ENCODE measurements at places on chromosomes 2 and 18.

DNA sequence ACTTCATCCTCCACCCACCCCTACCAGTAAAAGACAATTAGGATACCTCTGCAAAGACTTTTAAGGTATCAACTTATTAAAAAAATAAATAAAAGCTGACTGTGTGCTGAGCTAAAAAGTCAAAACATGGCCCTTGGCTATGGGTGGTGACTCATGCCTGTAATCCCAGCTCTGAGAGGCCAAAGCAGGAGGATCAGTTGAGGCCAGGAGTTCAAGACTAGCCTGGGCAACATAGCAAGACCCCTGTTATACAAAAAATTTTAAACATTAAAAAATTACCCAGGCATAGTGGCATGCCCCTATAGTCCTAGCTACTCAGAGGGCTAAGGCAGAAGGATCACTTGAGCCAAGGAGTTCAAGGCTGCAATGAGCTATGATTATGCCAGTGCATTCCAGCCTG is 297.4 kb upstream of the FBXO11 start:
- DNase-seq: no peak

- DNase-seq: no peak
Measured at GRCh38 chr2:31987454-31988220, 23.2 kb downstream of the MEMO1 start.

DNA sequence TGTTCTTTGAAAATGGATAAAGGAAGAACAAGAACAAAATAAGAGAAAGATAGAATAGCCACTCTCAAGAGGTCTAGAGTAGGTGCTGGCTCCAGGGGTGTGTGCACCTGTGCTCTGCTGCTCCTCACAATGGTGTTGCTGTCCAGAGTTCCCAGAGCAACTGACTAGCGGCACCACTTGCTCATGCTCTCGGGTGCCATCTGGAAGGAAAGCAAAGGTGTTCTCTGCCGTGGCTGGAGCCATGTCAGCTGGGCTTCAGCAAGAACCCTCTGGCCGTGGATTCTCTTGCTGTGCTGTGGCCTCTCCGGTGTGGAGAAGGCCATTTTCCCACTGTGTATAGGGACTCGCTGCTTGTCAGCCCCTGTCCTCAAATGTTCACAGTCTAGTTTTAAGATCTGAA is 114.6 kb upstream of the TEX51 start:
- no peak for DNase-seq

GRCh38 chr2:29954316-29954715 is 32.9 kb upstream of the ALK start:
- DNase-seq: no peak

- no peak for DNase-seq
Measured at GRCh38 chr2:172821370-172822338, 86.0 kb downstream of the RAPGEF4 start.

GRCh38 chr2:163612332-163612731 is 123.5 kb downstream of the FIGN start:
- DNase-seq: no peak

DNA sequence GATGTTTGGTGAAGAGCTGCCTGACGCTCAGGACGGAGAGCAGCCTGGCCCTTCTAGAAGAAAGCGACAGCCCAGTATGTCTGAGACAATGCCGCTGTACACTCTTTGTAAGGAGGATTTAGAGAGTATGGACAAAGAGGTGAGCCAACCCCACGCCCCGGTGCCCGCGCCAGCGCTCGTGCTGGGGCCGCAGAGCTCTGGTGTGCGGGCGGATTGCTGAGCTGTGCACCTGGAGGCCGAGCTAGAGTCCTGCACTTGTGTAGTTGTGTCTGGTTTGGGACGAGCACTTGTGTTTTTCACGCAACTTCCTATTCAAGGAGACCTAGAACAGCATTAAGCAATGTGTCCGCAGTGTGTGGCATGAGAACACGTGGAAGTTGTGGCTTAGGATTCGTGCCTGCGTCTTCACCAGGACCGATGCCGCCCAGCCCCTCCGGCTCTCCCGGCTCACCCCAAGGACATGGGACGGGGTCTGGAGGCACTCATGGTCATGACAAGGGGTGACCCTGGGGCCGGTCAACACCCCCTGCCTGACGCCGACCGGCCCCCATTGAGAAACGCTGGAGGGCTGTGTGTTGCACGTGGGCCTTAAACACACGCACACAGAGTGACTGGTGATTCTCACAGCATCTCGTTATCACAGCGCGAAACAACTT is 49.5 kb downstream of the CTDP1 start:
- no peak for DNase-seq

DNA sequence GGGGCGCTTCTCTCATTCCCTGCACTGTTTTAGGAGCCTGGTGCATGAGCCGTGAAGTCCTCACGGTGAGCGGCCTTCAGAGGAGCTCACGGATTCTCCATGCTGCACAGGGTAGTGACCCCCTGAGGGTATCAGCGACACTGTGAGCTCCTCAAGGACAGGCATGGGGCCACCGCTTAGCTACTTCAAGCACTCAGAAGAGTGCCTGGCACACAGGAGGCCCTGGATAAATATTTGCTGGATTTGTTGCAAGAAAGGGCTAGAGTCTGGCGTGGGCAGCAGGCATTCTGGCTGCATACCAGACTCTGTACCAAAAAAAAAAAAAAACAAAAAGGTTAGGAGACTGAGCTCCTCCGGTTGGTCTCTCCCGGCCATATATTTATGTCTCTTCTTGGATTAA is 5.7 kb upstream of the MBP start:
- no peak for DNase-seq

DNA sequence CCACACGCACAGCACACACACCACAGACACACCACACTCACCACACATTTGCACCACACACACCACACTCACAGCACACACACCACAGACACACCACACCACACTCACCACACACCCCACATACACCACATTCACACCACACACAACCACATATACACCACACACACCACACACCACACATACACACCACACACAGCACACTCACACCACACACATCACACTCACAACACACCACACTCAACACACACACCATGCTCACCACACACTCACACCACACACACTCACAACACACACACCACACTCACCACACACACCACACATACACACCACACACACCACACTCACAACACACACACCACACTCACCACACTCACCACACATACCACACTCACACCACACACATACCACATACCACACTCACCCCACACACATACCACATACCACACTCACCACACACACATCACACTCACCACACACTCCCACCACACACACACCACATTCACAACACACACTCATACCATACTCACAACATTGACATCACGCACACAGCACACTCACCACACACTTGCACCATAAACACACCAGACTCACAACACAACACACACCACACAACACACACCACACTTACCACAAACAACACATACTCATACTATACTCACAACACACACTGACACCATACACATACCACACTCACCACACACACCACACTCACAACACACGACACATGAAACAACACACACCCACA is 60.0 kb downstream of the SDC1 start:
- DNase-seq: no peak

DNA sequence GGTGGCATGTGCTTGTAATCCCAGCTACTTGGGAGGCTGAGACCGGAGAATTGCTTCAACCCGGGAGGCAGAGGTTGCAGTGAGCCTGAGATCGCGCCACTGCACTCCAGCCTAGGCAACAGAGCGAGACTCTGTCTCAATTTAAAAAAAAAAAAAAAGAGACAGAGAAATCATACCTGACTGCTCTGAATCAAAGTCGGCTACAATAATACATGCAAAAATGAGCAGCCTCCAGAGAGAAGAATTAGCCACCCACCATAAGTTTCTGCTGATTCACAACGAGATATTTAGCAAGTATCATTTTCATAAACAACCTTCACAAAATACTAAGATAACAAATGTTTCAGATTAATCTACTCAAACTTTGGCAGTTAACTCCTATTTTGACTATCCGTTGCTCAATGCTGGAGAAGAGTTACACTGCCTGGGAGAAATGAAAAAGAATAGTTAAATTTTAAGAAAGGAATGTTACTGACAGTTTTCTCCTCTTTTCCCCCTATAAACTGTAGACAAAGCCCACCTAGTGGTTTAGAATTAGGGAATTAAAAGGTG is 1.5 kb downstream of the OSBPL1A start:
- DNase-seq: no peak

DNA sequence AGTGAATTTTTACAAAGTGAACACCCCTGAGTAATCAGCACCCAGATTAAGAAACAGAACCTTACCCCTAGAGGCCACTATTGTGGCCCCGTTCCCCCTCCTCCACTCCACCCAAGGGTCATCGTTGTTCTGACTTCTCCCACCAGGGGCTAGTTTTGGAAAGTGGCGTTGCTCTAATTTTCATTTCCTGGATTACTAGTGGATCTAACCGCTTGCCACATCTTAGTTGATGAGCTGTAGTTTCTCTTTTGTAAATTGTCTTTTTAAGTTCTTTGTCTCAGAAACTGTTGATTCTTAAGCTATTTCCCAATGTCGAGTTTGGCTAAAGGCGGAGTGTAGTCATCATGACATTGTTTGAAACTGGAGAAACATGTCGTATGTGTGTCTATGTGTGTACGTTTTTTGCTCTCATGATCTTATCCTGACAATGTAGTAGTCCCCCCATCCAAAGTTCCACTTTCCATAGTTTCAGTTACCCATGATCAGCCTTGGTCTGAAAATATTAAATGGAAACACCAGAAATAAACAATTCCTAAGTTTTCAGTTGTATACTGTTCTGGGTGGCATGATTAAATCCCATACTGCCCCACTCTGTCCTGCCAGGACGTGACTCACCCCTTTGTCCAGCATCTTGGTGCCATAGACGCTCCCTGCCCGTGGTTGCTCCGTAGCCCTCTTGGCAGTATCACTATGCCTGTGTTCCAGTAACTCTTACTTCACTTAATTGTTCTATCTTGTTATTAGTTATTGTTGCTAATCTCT is 71.0 kb upstream of the SP3 start:
- no peak for DNase-seq

DNA sequence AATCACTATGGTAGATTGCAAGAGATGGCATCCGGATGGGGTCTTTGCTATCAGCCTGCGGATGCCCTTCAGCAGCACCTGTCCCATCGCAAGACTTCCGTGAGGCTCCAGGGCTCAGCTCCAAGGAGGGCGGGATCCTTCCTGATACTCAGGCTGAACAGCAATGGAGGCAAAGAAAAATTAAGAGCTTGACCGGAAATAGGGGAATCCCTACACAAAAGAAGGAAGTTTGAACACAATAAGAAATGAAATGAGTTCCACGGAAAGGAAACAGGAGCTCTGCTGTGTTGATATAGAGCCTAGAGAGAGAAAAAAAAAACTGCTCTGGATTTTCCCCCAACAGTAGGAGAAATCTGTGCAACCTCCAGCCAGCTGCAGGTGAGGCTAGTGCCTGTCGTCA is 91.9 kb downstream of the ARL4C start:
- DNase-seq: no peak

- no peak for DNase-seq
Measured at GRCh38 chr2:132589111-132589830, 80.7 kb downstream of the LYPD1 start.

DNA sequence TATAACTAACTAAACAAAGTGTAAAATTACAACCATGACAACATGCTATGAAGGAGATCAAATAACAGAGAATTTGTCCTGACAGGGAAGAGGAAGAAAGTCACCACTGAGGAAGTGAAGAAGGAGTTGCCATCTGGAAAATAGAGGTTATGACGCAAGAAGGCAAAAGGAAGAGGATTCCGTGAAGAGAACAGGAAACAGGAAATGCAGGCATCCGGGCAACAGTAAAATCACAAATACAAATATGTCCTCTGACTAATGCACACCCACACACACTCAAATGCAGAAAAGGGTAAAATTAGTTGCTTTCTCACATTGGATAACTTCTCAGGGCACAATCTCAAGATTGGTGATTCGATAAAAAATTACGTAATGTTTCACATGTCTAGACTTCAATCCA is 278.4 kb downstream of the TMX3 start:
- DNase-seq: no peak

- DNase-seq: no peak
Measured at GRCh38 chr2:216074794-216075193, 6.8 kb downstream of the PECR start.

DNA sequence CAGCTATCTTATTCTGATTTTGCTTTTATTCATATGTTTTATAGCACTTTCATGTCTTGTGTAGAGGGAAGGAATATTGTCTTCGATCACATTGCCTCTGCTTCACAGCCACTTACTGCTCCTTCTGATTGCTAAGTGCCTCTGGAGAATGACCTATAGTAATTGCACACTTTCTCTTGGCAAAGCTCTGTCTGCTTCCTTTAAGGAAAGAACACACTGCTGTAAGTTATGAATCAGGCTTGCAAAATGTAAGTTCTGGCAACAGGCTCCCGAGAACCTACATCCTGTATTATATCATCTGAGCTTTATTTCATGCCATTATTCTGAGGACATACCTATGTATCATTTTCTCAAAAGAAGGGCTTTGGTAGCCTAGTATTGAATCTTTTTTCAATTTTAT is 170.7 kb downstream of the ZNF804A start:
- DNase-seq: no peak

DNA sequence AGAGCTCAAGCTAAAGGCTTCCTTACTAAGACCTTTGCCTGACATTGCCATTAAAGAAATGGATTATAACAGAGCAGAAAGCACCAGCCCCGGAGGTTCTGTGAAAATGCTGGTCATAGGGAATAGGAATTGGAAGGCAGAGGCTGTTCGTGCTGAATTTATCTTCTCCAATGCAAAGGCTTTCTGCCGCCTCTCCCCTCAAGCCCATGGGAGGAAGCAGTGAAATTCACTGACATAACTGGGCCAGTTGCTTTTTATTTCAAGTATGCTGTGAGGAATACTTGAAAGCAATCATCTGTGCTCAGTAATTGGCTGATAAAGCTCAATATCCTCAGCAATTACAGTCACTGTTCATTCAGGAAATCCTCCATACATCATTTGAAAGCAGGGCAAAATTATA is 85.4 kb upstream of the LINC00305 start:
- no peak for DNase-seq

DNA sequence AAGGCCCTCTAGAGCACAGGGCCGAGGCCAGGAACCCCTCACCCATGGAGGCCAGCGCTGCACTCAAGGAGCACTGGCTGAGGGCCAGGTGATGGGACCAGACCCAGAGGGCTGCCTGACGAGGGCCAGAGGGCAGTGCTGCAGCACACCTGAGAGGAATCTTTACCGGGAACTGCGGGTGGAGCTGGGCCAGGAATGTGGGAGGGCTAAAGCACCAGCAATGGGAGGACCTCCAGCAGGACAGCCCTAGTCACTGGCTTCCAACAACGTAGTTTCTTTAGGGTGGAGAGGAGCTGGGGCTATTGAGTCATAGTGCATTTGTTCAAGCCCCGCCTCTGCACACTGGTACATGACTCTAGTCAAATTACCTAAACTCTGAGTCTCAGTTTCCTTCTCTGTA is 143.4 kb downstream of the TMEM17 start:
- no peak for DNase-seq

GRCh38 chr2:189409647-189410046 is 31.6 kb upstream of the WDR75 start:
- no peak for DNase-seq

DNA sequence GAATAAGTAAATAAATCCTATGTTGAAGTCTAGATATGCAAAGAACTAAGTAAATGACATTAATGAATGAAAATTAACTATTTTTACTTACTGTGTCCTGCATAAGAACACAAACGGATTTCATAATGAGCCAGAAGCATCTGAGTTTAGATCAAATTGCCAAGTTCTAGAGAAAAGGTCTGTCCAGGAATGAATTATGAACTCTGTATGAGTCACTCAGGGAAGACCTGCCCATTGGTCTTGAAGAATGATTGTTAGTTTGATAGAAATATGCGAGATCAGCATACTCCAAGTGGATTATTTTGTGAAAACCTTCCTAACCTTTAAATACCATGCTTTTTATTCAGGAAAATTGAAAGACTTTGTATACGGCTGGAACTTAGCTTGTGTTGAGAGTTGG is 189.5 kb downstream of the DOK6 start:
- no peak for DNase-seq

Data from hematopoietic multipotent progenitor cell treated with erythropoietin and hydrocortisone succinate and interleukin-3 and kit ligand, for 15 days (in vitro differentiated cells).